ENCODE measurements at places on chromosomes 6 and 20.
A peak's percentile ranks its signal among the peaks of the same experiment; 100 is the strongest.

GRCh38 chr6:149924206-149924932, 1.4 kb upstream of the RAET1G start:
- no peak for DNase-seq

DNA sequence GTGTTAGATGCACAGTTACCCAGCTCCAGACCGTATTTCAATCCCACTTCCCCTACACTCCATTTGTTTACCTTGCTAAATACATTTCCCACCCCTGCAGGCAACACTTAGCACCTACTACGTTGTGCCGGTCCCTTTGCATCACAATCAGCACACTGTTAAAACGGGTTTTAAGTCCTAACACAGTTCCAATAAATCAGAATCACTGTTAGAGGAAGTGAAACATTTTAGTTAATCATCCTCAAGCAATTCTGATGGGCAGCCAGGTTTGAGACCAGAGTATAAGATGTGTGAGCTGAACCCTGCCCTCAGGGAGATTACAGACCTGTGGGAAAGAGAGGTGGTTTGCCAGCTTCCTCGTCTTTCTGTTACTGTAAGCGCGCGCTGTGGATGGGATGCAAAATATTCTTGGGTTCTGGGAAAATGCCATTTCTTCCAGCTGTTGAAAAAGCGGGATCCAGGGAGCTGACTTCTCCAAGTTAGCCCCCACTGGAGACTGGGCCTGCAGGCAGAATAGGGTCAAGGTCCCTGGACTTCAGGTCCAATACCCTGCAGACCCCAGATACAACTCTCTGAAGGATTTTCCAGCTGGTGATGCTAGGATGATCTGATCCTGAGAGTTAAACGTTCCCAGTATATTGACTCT, 3.1 kb downstream of the ZCCHC3 start:
- DNase-seq, result peak; percentile 9

- no peak for DNase-seq
Measured at GRCh38 chr6:149580880-149581279, 14.7 kb downstream of the GINM1 start.

GRCh38 chr20:38609815-38610214, 8.2 kb downstream of the ARHGAP40 start:
- no peak for DNase-seq

DNA sequence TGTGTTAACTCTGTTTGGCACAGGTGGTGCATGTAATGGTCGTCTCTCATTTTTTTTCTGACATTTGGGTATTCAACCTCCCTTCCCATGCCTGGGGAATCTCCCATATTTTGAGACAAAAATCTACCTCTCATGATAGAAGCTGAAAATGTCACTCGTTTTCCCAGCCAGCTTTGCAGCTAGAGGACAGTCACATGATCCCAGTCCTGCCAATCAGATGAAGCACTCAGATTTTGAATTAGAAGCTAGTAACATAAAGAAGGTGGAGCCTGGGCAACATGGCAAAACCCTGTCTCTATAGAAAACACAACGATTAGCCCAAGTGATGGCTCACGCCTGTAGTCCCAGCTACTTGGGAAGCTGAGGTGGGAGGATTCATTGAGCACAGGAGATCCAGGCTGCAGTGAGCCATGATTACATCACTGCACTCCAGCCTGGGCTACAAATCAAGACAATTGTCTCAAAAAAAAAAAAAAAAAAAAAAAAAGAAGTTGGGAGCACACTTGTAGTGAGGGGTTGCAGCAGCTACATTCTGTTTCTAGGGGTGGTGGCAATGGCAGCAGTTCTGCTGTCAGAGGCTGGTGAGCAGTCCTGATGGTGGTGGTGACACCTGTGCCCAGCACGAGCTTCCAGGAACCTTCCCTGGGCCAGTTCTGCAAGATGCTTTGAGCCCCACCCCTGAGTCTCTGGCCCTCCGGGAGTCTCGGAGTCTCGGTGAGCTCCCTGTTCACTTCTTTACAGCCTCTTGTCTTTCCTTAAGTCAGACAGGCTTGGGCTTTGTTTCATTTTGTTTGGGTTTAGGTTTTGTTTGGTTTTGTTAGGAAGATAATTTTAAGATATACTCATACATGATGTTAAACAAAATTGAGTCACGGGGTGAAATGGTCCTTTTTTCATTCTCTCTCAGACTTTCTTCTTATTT, 94.1 kb upstream of the KCNG1 start:
- no peak for DNase-seq

DNA sequence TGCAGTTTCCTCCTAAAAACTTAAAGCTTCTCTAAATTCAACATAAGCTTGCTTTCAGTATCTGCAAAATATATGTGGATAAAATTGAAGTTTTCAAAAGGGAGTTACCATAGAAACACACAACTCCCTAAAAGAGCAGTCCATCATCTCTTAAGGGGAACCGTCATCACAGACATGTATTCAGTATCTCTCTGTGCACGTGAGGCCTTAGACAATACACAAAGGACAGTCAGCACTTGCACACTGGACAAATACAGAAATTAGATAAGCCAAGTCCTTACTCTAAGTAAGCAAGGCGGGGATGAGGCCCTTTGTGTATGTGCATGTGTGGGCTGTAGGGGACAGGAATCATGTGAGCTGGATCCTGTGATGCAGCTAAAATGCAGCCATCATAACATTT, 136.6 kb downstream of the BACH2 start:
- no peak for DNase-seq

DNA sequence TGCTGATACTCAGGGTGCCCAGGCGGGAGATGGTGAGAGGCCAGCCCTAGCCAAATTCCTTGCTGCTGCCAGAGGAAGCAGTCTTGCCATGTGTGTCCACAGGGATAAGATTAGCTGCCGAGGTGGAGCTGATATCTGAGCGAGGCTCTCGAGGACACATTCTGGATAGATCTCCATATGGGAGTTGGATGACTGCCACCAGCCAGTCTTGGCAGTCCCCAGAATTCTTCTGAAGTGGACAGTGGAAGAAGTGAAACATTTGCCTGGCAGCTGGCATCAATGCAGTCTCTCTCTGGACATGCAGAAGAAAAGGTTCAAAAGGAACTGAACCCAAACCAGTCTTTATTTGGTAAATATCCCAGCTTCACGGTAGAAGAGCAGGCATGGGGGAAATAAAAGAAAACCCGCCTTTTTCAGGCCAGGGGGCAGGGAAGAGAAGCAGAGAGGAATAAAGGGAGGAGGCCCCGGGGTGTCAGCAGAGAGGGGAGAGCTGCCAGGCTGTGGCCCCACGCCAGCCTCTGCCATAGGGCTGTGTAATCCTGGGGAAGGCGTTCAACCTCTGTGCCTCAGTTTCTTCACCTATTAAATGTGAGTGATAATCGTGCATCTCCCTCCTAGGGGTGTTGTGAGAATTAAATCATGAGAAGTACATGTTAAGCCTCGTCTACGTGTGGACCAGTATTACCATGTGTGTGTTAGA, 3.7 kb upstream of the FUCA2 start:
- DNase-seq, result no peak

GRCh38 chr6:163630991-163631390, 216.5 kb downstream of the QKI start:
- no peak for DNase-seq

Measured in Kasumi-1 (cell line).